ENCODE measurements at places on chromosomes 2 and 18. TPM values are rescaled to one million over a fixed set of nuclear protein-coding genes. Genes with fewer than 3 reads are reported as not detected.

The PARD6G gene
- 12.3 TPM for polyA plus RNA-seq

The CAPN14 gene
- not detected for polyA plus RNA-seq

The ALPG gene
- not detected for polyA plus RNA-seq

The CCBE1 gene
- 3.6 TPM for polyA plus RNA-seq

The SPRED2 gene
- 31.9 TPM for polyA plus RNA-seq

The FAP gene
- polyA plus RNA-seq = 66.8 TPM

The DLX1 gene
- polyA plus RNA-seq = 0.25 TPM

The GPR155 gene
- polyA plus RNA-seq = 5.7 TPM

The STAT4 gene
- polyA plus RNA-seq = 2.2 TPM

The ARHGEF33 gene
- polyA plus RNA-seq = 1.8 TPM

The HMSD gene
- polyA plus RNA-seq = not detected

The RAB17 gene
- polyA plus RNA-seq = 1.0 TPM

The PSMD14 gene
- 45.9 TPM for polyA plus RNA-seq

The TPO gene
- 0.07 TPM for polyA plus RNA-seq

The ANKRD30B gene
- polyA plus RNA-seq = 0.07 TPM

The RPE gene
- 32.7 TPM for polyA plus RNA-seq

The MROH2A gene
- polyA plus RNA-seq = not detected

The UGT1A5 gene
- polyA plus RNA-seq = not detected

The AQP12B gene
- polyA plus RNA-seq = 0.36 TPM

The POTEF gene
- not detected for polyA plus RNA-seq

The DYSF gene
- polyA plus RNA-seq = 95.1 TPM

The CNDP1 gene
- polyA plus RNA-seq = 0.11 TPM

The SLC19A3 gene
- polyA plus RNA-seq = 1.5 TPM

The FOXD4L1 gene
- polyA plus RNA-seq = 1.7 TPM

The CRYBA2 gene
- polyA plus RNA-seq = not detected
